Upper lobe of left lung (tissue), 6 donors: ENCODE measurements at places on chromosomes 7 and 10. TPM values are rescaled to one million over a fixed set of nuclear protein-coding genes. Genes with fewer than 3 reads are reported as not detected.

GRCh38 chr10:93071674-93072224 is 1.9 kb upstream of the CYP26A1 start:
- no peaks in the 10 kb centered on the region for H3K36me3 ChIP-seq
- H3K27ac ChIP-seq = no peak overlapping the region
- no peak overlapping the region for H3K4me3 ChIP-seq
- DNase-seq = peak; percentile 42
- peaks cover 54% of the 10 kb centered on the region for H3K27me3 ChIP-seq

The C10orf105 gene
- total RNA-seq = 1.0 TPM

The OR2A42 gene
- total RNA-seq = 0.10 TPM

DNA sequence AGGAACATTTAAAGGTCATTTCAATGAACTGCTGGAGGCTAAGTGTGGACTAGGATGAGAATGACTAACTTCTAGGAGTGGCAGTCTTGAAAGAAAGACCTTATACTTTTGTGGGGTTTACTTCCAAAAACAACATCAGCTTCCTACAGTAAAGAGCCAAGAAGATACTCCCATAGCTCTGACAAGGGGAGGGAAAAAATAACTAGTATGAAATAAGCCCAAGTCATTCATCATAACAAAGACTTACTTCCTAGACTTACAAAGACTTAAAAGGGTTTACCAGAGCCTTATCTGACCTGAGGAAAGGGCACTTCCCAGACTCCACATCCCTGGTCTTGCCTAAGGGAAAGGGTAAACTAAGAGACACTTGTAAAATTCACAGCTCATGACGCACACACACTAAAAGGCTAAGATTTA is 31.7 kb downstream of the ARHGAP12 start:
- peaks cover 11% of the 10 kb centered on the region for H3K4me1 ChIP-seq
- no peaks in the 10 kb centered on the region for H3K27me3 ChIP-seq
- no peaks in the 10 kb centered on the region for H3K36me3 ChIP-seq
- DNase-seq = no peak

- H3K27ac ChIP-seq = no peak overlapping the region
- H3K4me1 ChIP-seq = no peaks in the 10 kb centered on the region
- no peak for DNase-seq
- no peak overlapping the region for H3K4me3 ChIP-seq
- H3K36me3 ChIP-seq = no peaks in the 10 kb centered on the region
- no peaks in the 10 kb centered on the region for H3K27me3 ChIP-seq
These were observed 326.1 kb downstream of the GALNT17 start for GRCh38 chr7:71457846-71458590.

GRCh38 chr10:30990351-30990750 is 41.3 kb downstream of the ZNF438 start:
- no peak overlapping the region for H3K4me3 ChIP-seq
- no peak overlapping the region for H3K27ac ChIP-seq
- no peaks in the 10 kb centered on the region for H3K36me3 ChIP-seq
- H3K27me3 ChIP-seq = no peaks in the 10 kb centered on the region
- peaks cover 27% of the 10 kb centered on the region for H3K4me1 ChIP-seq

DNA sequence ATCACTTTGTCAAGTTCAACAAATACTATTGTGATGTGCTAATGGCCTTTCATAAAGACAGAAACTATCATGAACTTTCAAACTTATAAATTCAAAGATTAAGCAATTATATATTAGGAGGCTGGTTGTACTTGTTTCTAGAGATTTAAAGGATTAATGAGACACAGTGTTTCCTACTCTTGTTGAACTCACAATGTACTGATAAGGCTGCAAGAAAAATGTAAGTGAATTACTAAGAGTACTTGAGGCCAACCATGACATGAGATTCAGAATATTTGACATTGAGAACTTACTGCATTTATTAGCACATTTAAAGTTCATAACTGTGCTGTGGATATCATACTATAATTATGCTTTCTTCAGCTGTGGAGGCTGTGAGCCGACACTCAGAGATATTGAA is 1210.5 kb upstream of the SORCS1 start:
- H3K4me3 ChIP-seq = no peak overlapping the region
- no peak overlapping the region for H3K27ac ChIP-seq
- no peaks in the 10 kb centered on the region for H3K36me3 ChIP-seq
- H3K27me3 ChIP-seq = no peaks in the 10 kb centered on the region
- H3K4me1 ChIP-seq = no peaks in the 10 kb centered on the region

The TRIM50 gene
- not detected for total RNA-seq

DNA sequence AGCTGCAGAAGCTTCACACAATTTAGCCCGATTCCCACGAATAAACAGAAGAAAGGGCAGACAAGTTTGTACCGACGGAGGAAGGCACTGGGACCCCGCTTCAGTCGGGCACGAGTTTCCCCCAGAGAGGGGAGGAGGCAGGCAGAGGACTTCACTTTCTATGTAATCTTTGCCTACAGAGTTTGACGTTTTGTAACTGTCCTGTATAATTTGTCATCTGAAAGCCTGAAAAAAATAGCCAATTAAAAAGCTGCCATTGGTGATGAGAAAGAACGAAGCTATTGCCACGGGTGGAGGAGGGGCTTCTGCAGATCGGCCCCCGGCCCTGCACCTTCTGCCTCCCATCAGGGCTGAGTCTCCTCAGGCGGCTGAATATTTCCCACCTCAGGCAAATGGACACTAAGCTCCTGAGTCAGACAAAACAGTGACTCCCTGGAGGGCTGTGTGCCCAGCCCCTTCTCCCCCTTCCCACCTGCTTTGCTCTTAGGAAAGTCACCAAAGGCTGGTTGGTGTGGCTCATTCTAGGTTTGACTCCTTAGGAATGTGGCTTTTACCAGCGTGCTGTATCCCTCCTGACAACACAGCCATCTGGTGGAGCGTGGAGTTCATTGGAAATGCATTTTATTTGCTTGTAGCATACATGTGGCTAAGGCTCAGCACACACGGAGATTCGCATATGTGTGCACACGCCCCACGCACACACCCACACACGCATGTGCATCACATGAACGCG is 117.4 kb downstream of the VIPR2 start:
- no peaks in the 10 kb centered on the region for H3K27me3 ChIP-seq
- no peak overlapping the region for H3K4me3 ChIP-seq
- DNase-seq = no peak
- no peak overlapping the region for H3K27ac ChIP-seq
- no peaks in the 10 kb centered on the region for H3K36me3 ChIP-seq

The SEC24C gene
- 84.0 TPM for total RNA-seq

- no peaks in the 10 kb centered on the region for H3K36me3 ChIP-seq
- no peak for DNase-seq
- H3K27ac ChIP-seq = no peak overlapping the region
- H3K4me3 ChIP-seq = no peak overlapping the region
These were observed 161.6 kb downstream of the BAMBI start for GRCh38 chr10:28838908-28839307.

- no peaks in the 10 kb centered on the region for H3K36me3 ChIP-seq
- H3K4me1 ChIP-seq = no peaks in the 10 kb centered on the region
- H3K27me3 ChIP-seq = no peaks in the 10 kb centered on the region
- DNase-seq = no peak
- no peak overlapping the region for H3K4me3 ChIP-seq
These were observed 18.2 kb downstream of the COL13A1 start for GRCh38 chr10:69819716-69820506.

DNA sequence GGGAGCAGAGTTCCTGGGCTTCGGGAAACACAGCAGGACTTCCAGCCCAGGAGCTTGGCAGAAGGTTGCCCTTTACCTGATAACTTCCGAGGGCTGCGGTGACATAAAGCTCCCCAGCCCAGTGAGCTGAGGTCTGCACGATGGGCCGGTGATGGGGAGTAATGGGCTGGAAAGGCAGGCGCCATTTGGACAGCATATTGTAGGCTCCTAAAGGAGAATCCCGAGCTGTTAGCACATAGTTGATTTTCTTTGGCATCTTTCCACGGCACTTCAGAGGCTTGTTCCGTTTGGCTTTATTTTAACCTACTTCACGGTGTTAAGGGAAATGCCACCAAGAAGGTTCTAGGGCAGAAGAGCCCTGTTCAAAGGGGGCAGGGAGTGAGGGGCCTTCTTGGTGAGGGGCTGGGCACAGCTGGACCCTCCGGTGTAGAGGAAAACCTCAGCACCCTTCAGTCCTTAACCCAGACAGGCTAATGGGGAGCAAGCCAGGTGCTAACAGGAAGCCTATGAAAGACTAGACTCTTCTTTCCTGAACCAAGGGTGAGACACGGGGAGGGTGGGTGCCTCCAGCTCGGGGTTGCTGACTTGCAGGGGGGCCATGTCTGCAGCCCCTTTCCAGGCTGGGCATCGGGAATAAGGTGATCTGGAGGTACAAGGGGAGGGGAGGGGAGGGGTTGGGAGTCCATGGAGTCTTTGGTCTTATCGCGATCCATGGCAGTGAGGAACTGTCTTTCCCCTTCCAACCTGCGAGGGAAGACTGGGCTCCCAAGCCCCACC is 347.7 kb downstream of the GLRX3 start:
- H3K36me3 ChIP-seq = no peaks in the 10 kb centered on the region
- H3K4me3 ChIP-seq = no peak overlapping the region
- no peak overlapping the region for H3K27ac ChIP-seq
- H3K4me1 ChIP-seq = no peaks in the 10 kb centered on the region
- H3K27me3 ChIP-seq = no peaks in the 10 kb centered on the region

The COL26A1 gene
- total RNA-seq = 0.20 TPM

The ZMYND11 gene
- 46.1 TPM for total RNA-seq

DNA sequence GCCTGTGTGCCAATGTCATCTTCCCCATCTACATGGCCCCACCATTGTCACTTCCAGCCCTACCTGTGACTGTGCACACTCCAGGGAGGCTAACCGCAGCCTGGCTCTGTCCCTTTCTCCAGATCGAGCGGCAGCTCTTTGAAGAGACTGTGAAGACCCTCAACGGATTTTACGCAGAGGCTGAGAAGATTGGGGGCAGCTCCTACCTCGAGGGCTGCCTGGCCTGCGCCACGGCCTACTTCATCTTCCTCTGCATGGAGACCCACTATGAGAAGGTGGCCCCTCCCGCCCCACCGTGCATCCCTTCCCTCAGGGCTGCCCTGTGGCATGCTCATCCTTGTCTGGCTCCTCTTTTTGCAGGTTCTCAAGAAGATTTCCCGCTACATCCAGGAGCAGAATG is 14.2 kb downstream of the GOLGA7B start:
- no peaks in the 10 kb centered on the region for H3K27me3 ChIP-seq
- H3K4me1 ChIP-seq = peaks cover 1% of the 10 kb centered on the region

- DNase-seq = no peak
- H3K36me3 ChIP-seq = no peaks in the 10 kb centered on the region
- no peak overlapping the region for H3K4me3 ChIP-seq
These were observed 43.7 kb downstream of the DNAJB9 start for GRCh38 chr7:108613147-108613948.

- H3K4me1 ChIP-seq = no peaks in the 10 kb centered on the region
- no peak overlapping the region for H3K27ac ChIP-seq
- DNase-seq = no peak
- H3K4me3 ChIP-seq = no peak overlapping the region
- H3K27me3 ChIP-seq = no peaks in the 10 kb centered on the region
These were observed 14.4 kb upstream of the RBM20 start for GRCh38 chr10:110629680-110630191.

The NCF1 gene
- 61.8 TPM for total RNA-seq

- H3K27me3 ChIP-seq = no peaks in the 10 kb centered on the region
- no peak for DNase-seq
- no peak overlapping the region for H3K4me3 ChIP-seq
- peaks cover 11% of the 10 kb centered on the region for H3K4me1 ChIP-seq
These were observed 2.7 kb upstream of the IQUB start for GRCh38 chr7:123537026-123537642.

The EPDR1 gene
- 107 TPM for total RNA-seq

DNA sequence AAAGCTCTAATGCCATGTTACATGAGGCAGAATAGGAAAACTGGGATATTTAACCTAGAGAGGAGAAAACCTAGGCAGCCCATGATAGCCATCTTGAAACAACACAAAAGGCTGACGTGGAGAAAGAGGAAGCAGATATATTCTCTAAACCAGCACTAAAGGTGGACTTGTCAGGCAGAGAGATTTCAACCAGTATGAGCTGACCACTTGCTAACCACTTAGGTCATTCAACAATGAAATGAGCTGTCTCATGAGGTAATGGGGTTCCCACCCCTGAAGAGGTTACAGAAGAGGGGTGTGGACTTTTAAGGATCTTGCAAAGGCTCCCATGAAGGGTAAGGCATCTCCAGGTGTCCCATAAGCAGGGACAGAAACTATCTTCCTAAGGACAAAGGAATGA is 26.8 kb upstream of the EGR2 start:
- H3K36me3 ChIP-seq = no peaks in the 10 kb centered on the region
- H3K4me3 ChIP-seq = no peak overlapping the region

DNA sequence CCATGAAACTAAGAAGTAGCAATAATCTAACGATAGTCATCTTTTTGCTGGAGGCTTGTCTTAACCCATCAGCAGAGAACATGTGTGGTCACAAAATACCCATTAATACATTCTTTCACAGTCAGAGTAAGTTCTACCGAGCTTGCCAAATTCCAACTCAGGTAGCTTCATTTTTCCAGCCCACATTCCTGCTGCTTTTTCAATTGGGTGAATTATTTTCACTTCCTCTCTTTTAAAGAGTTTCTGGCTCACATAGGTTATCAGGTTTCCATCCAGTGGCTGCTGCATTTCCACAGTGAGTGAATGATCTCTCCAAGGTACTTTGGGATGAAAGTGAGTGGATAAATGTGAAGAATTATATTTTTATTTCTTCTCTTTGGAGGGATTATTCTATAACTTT is 233.1 kb downstream of the SEMA3E start:
- no peak overlapping the region for H3K27ac ChIP-seq
- no peaks in the 10 kb centered on the region for H3K36me3 ChIP-seq
- no peaks in the 10 kb centered on the region for H3K27me3 ChIP-seq
- H3K4me3 ChIP-seq = no peak overlapping the region

DNA sequence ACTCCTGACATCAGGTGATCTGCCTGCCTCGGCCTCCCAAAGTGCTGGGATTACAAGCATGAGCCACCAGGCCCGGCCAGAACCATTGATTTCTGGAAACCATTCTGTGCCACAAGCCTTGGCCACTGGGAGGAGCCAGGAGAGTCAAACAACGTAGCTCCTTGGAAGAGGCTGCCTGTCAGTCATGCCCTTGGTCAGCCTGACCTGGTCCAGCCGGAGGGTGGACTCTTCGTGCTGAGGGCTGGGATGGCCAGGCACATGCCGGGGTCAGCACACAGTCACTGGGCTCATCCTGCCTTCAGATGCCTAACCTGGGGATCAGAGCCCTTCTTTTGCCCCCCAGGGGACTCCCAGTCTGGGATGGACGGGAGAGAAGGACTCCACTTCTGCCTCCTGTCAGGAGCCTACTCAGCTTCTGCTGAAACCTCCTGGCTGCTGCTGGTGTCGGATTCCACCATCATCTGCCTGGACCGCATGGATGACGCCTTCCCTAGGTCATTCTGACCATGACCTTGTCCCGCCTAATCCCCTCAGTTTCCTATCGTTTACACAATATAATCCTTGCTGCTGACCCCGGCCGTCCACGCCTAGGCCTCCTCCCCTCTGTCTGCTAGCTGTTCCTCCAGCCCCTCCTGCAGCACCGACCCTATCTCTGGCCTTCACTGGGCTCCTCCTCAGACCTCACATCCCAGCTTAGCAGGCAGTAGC is 30.4 kb downstream of the TMEM270 start:
- DNase-seq = no peak
- peak overlapping the region; percentile 57 for H3K27ac ChIP-seq
- peaks cover 18% of the 10 kb centered on the region for H3K4me1 ChIP-seq
- no peaks in the 10 kb centered on the region for H3K36me3 ChIP-seq
- no peak overlapping the region for H3K4me3 ChIP-seq
- H3K27me3 ChIP-seq = no peaks in the 10 kb centered on the region
